ENCODE measurements at places on chromosomes 6 and 20. TPM values are rescaled to one million over a fixed set of nuclear protein-coding genes. Genes with fewer than 3 reads are reported as not detected.

DNA sequence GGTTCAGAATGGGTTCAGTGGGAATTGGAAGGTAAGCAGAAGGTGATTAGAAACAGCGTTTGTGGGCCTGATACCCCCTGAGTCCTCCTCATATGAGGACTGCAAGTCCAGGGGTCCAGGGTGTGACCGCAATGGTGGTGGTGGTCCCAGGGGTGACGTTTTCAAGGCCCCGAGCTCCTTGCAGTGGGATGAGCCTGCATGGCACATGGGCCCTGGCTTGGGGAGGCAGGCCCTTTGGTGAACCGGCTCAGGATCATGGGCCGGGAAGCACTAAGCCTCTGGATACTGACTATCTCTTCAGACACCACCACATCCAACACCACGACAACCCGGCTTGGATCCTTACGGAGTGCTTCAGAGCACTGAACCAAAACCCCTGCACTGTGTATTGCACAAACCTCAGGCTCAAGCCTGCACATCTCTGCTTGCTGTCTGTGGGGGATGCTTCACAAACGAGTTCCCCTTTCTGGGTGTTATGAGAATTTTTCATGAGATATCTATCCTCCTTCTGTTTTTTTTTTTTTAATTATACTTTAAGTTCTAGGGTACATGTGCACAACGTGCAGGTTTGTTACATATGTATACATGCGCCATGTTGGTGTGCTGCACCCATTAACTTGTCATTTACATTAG lies 67.9 kb downstream of the STK35 start:
- DNase-seq: no peak

DNA sequence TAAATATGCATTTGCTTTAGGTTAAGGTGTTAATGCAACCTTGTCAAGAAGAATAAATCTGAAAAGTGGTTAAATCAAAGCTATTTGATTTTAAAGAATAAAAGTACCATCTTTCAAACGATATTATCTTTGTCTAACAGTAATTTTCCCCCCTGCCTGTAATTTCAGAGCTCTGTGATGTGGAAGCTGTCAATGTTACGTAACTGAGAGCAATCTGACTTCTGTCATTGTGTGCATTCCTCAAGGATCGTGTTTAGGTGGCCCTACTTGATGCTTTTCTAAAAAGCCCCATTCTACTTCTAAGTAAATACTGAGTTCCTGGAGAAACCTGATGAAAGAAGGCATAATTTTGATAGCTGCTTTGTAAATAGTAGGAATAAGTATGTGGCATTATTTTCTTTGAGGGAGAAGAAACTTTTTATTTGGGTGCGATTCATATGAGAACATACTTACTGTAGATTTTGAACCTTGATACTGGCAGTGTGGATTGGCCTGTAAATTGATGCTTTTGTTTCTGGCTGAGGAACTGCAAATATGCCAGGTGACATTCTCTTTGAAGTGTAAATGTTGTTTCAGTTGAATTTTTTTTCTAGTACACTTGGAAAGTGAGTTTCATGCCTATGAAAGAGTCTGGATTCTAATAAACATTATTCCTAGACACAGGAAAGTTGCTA lies 529.6 kb upstream of the FLRT3 start:
- DNase-seq: no peak

DNA sequence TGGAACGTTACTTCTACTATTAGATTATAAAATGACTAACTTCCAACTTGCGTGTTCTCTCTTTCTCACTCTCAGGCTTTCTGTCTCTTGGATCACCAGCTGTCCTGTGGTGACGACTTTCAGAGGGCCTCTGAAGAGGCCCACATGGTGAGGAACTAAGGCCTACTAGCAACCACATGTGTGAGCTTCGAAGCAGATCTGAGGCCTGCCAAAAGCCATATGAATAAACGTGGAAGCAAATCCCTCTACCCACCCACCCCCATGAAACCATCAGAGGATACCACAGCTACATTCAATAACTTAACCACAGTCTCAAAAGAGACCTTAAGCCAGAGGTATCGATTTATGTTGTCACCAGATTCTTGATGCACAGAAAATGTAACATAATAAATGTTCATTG lies 13.5 kb upstream of the BMP5 start:
- no peak for DNase-seq

GRCh38 chr6:68880050-68880813 lies 245.2 kb downstream of the ADGRB3 start:
- no peak for DNase-seq

DNA sequence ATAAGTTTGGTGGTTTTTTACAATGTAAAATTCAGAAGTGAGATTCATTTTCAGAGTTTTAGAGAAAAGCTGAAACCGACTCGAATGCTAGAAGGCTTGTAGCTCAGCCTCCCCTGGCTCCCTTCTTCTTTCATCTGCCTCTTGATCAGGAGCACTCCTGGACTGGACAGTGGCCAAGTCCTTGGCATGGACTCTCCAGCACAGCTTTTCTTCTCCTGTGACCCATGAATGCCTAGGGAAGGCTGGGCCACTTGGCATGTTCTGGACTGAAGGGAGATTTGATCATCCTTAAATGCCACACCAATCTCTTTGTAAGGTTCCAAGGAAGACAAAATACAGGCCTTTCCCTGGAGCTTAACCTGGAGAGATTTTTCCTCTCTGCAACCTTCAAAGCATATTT lies 384.0 kb upstream of the SASH1 start:
- no peak for DNase-seq

PTCRA gene
- not detected for total RNA-seq

NMBR gene
- not detected for total RNA-seq

C20orf141 gene
- not detected for total RNA-seq
